Chondrocyte (in vitro differentiated cells): ENCODE measurements at places on chromosomes 12 and 14. TPM values are rescaled to one million over a fixed set of nuclear protein-coding genes. Genes with fewer than 3 reads are reported as not detected.

Gene TCTN2
- 8.6 to 16.1 TPM (median 9.1 TPM) in 3 replicates for total RNA-seq

Gene RNASE7
- not detected in 3 replicates for total RNA-seq

Gene KRT6C
- not detected in 3 replicates for total RNA-seq

GRCh38 chr12:6569312-6569711 is 1.2 kb upstream of the NOP2 start:
- no peak for DNase-seq

GRCh38 chr12:3378655-3379054 is 112.3 kb upstream of the PRMT8 start:
- DNase-seq = no peak
